ENCODE measurements at places on chromosomes 7 and 10.

DNA sequence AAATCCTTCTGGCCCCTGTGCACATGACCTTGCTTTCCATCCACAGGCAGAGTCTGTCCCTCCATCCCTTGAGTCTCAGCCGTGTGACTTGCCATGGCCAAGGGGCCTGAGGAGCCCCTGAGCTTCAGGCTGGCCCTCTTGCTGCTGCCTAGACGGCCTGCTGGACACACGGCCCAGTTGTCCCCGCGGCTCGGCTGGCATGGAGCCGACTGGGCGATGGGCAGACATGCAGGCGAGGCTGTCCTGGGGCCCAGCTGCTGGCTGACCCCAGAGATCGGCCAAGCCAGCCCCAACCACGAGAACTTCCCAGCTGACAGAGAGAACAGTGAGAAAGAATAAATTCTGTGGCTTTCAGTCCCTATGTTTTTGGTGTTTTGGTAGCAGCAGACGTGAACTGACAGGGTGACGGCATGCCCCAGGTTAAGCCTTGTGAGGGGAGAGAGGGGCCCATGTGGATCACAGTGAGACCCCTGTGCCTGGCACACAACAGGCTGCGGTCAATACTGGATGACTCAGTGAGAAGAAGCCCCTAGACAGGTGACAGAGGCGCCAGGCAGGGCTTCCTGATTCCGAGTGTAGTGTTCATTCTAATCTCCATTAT is 11.7 kb downstream of the PRKAG2 start:
- no peak for DNase-seq

- no peak for DNase-seq
Observed at GRCh38 chr7:151481650-151482505, 37.8 kb downstream of the RHEB start.

- DNase-seq = no peak
Observed at GRCh38 chr10:78042752-78043104, 9.1 kb downstream of the RPS24 start.

- no peak for DNase-seq
Observed at GRCh38 chr10:38047666-38048065, 37.2 kb downstream of the ZNF33A start.

DNA sequence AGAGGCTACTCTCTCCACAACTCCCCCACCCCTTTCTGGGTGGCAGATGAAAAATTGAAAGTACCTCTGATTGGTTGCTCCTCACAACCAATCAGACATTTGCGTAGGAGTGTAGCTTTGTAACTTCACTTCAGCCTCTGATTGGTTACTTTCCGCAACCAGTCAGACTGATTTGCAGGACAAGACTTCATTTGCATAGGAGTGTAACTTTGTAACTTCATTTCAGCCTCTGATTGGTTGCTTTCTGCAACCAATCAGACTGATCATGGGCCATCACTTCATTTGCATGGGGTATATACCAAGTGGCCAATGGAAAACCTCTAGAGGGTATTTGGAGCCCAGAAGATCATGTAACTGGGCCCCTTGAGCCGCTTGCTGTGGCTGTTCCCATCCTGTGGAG is 25.6 kb downstream of the CDNF start:
- DNase-seq = no peak

DNA sequence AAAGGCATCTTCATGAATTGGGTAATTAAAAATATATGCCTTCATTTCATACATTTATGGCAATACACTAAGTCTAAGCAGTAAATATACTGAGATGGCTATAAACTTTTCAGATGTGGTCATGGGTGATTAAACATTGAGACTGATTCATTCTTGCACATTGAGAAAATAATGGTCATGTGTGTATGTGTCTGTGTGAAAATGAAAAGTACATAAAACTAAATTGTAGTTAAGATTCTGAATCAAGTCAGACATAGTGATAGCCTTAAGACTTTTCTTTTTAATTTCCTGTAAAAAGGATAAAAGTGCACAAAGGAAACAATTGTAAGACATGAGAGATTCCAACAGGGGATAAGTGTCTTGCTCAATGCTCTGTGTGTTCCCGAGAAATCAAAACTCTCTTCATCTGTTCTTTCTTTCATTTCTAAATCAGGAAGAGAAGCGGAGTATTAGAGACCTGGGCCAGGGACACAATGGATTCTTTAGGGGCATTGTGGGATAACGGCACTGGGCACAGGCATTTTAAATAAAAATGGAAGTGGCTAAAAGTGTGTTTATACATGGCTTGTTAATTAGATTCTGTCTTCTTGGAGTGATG is 69.8 kb upstream of the AGR3 start:
- no peak for DNase-seq

GRCh38 chr10:101267290-101267680 is 38.0 kb upstream of the LBX1 start:
- no peak for DNase-seq

- no peak for DNase-seq
Observed at GRCh38 chr7:86968618-86969017, 90.8 kb downstream of the ELAPOR2 start.

DNA sequence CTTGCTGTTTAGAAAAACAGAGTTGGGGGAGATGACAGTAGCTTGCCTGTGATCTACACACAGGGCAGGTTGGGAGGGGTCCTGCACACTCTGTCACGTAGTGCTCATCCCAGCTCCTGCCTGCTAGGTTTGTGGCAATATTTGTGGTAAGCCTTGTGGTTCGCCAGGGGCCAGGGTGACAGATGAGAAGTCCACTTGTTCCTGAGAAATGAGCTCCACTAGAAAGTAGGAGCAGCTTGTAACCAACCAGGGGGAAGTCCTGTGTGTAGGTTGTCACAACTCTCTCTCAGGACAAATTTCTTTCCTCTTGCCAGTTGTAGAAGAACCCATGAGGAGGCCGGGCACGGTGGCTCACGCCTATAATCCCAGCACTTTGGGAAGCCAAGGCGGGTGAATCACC is 147.0 kb downstream of the TCF7L2 start:
- DNase-seq = no peak

- no peak for DNase-seq
Observed at GRCh38 chr10:124318811-124319210, 99.9 kb downstream of the OAT start.

Data from activated CD8-positive, alpha-beta memory T cell treated with anti-CD3 and anti-CD28 coated beads, Interleukin-2, amount 50 U/mL, for 4 hours (primary cell).